ENCODE measurements at places on chromosomes 11 and 22.

DNA sequence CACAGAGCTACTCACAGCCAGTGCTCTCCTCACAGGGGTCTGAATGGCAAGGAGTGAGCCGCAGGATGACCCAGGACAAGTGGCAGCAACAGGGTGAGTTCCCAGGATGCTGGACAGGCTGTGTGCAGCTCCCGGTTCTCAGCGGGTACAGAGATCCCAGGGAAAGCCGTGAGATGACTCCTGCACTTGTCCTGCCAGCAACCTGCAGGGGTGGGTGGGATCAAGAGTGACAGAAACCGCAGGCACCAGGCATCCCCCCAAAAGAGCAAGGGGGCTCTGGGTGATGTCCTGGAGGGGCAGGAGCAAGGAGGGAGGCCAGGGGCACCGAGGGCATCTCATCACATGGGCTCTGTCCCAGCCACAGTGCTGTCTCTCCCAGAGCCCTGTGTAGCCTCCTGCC is 15.9 kb upstream of the PRODH start:
- DNase-seq, result no peak

DNA sequence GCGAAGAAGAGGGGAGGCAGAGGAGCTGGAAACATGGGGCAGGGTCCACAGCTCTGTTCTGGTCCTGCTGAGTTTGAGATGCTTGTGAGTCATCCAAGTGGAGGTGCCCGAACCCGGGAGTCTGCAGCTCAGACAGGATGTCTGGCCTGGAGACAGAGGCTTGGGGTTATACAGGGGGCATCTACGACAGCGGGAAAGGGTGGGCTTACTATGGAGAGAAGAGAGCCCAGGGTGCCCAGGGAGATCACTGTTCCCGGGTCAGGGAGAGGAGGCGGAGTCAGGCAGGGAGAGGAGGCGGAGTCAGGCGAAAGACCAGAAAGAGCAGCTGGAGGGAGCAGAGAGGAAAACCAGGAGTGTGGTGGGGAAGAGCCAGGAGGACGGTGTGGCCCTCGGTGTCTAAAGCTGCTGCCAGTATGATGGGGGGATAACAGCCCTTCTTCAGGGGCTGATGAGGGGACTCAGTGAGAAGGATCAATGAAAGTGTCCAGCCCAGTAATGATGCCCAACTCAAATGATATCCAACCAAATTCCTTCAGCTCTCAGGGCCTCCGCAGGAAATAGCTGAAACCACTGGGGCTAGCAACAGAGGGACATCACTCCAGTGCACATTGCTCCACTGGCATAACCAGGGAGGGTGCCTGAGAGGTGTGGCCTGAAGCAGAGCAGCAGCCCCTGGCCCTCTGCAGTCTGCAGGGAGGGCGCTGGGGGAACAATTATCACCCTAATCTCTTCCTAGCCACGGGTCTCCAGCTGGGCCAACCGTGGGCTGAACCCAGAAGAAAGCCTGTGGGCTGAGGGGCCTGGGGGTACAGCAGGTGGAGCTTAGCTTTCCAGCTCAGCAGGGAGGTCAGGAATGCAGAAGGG is 2.6 kb upstream of the LTBP3 start:
- DNase-seq, result peak; percentile 88

GRCh38 chr11:47983464-47984397 is 3.4 kb downstream of the PTPRJ start:
- peak; percentile 44 for DNase-seq

GRCh38 chr11:91698845-91699244 is 525.8 kb upstream of the FAT3 start:
- no peak for DNase-seq

- no peak for DNase-seq
Observed at GRCh38 chr22:47047321-47048122, 285.1 kb downstream of the TBC1D22A start.

DNA sequence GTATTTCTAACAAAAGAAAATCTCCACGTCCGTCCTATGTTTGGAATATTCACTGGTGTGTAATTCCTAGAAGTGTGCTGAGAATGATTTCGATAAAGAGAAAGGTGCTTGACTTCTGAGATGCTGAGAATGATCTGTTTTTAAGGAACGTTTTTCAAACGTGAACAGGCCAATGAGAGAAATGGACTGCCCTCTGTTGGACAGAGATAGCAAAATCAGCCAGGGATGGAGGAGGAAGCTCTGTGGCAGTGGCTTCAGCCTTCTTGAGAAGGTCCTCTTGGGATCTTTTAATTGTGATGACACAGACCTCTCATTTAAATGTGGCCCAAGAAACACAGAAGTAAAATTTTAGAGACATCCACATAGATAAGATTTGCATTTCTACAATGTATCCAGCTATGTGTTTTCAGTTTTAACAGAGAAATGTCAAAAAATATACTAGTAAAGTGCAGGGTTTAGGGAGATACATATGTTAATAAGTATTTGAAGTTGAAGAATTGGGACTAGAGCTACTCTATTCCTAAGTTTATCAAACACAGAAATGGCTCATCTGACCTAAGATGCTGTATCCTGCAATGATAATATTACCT is 84.0 kb upstream of the RCN1 start:
- DNase-seq, result peak; percentile 49

- DNase-seq, result no peak
Observed at GRCh38 chr11:8961401-8961800, 2.8 kb downstream of the TMEM9B start.

GRCh38 chr11:67352546-67353316 is 615 bp downstream of the POLD4 start:
- no peak for DNase-seq

DNA sequence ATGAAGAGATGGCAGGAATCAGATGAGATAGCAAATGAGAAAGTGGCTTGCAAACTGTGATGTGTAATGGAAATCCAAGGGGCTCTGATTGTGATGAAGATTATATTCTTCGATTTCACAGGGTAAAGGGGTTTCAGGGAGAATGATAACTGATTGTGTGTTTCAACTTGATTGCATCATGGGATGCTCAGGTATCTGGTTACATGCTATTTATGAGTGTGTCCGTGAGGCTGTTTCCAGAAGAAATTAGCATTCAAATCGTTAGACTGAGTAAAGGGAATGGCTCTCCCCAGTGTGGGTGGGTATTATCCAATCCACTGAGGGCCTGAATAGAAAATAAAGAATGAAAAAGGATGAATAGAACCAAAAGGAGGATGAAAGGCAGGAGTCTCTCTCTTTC is 278.7 kb upstream of the LARGE1 start:
- no peak for DNase-seq

GRCh38 chr11:108891143-108891542 is 226.3 kb downstream of the DDX10 start:
- no peak for DNase-seq

GRCh38 chr22:46638601-46639431 is 18.6 kb downstream of the GRAMD4 start:
- DNase-seq, result peak; percentile 16

DNA sequence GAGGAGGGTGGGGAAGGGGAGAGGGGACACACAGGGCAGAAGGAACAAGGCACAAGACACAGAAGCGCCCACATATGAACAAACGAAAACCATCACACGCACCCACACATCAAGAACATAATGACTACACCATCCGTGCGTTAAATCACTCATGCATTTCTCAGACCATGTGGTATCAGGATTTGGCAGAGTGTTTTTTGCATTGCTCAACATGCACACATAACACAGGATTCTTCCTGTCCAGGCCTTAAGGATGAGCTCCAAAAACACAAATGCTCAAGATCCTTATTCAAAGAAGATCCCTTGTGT is 309.5 kb downstream of the CADM1 start:
- DNase-seq, result peak; percentile 79

- no peak for DNase-seq
Observed at GRCh38 chr11:77143405-77144020, 15.5 kb downstream of the MYO7A start.

DNA sequence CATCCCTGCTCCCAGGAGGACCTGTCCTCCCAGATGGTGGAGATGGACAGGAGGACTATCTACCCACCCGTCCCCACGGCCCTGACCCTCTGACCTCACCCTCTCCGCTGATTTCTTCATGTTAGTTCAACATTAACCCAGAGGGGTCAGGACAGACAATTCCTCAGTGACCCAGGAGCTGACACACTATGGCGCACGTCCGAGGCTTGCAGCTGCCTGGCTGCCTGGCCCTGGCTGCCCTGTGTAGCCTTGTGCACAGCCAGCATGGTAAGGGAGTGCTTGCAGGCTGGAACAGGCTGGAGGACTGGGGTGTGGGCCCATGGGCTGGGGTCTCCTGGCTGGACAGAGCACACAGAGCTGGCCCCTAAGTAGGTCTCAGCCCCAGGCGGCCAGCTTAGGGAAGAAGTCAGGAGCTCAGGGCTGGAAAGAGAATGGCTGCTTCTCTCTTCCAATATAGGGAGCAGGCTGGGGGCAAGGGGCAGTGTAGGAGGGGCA is at the start of gene F2:
Gene F2, plus strand, starts transcription at position 166 of the 495 bp plus-strand sequence. Its CDS starts 23 bp downstream, at position 189.
- no peak for DNase-seq

- DNase-seq, result no peak
Observed at GRCh38 chr11:8183111-8183510, 14.3 kb upstream of the RIC3 start.

DNA sequence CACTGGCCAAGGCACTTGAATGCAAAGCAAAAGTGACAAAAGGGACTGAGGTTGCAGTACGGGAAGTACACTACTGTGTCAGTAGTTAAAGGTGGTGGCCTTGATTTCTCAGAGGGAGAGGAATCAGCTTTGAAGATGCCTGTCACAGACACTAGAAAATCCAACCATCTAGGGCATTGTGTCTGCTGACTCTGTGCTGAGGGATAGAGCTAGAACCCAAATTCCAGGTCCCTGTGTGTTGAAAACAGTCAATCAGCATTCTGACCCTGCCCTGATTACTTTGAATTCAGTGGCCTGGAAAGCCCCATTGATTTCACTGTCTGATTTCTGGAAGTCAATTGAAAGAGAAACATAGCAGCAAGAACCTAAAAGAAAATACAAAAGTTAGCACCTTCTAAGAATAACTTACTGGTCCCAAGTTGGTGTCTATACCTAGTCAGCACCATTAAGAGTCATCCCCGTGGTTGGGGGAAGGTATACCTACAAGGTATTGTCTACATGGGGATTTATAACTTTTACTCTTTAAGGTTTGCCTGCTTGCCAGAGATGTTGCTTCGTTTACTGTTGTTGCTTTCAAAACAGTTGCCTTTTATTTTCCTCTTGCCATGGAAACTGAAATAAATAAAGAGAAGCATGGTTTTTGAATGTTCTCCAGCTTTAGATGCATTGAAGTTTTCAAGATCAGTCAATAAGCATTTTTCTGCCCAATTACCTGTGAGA is 97.3 kb downstream of the PDHX start:
- DNase-seq, result peak; percentile 28

GRCh38 chr11:73233692-73234470 is 15.8 kb downstream of the P2RY2 start:
- DNase-seq, result no peak

GRCh38 chr11:123527947-123528346 is 97.9 kb downstream of the GRAMD1B start:
- no peak for DNase-seq

- DNase-seq, result no peak
Observed at GRCh38 chr11:106070606-106071005, 6.5 kb downstream of the KBTBD3 start.

DNA sequence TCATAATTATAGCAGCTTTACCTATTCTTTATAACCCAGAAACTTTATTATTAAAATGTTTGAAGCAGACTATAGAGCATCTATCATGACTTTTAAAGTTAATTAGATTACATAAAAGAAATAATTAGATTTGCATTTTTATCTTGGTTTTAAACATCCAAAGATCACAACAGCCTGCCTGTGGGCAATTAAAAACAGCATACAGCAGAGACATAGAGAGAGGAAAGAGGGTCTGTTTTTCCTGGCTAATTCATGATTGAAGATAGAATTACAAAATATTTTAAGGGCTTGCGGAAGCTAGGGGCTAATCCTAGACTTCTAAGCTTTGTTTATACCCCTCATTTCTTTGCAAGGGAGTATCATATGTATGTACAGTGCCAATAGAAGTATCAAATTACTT is 178.1 kb downstream of the SOX6 start:
- DNase-seq, result no peak

- DNase-seq, result no peak
Observed at GRCh38 chr11:119907122-119907851, 178.3 kb upstream of the NECTIN1 start.

DNA sequence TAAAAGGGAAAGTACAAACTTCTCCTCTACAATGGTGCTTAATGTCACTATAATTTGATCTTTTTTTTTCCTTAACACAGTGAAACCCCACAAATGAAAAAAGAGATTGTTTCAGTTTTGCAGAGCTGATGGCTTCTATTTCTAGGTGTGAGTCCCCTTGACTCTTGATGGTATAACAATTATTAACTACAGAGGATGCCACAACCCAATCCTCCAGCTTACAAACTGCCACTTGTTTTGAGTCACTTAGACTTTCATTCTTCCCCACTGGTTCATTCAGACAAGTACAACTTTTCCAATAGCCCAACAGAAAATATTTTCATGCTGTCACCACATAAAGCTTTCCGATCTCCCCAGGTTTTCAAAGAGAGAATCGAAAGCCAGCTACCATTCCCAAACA is 812.2 kb downstream of the LRRC4C start:
- no peak for DNase-seq

- no peak for DNase-seq
Observed at GRCh38 chr11:96317985-96318384, 25.0 kb downstream of the MAML2 start.

- no peak for DNase-seq
Observed at GRCh38 chr11:118217575-118217974, 7.2 kb downstream of the JAML start.

GRCh38 chr11:94283678-94284077 is 20.7 kb upstream of the IZUMO1R start:
- no peak for DNase-seq

DNA sequence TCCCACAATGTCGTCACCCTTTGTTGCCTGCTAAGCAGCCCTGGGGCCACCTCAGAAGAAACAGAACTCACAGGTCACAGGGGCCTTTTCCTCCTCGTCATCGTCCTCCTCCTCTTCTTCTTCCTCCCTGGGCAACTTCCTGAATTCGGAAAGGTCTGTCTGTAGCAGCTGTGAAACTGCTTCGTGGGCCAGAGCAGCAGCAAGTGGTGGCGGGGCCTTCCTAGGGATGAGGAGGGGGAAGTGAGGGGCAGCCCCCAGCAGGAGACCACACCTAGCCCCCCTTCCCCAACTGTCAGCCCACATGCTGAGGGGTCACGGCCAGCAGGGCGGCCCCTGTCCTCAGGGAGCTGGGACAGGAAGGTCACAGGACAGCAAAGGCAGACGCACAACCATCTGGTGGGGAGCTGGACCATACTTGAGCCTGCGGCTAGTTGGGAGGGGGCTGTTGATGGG is 13.2 kb downstream of the PPM1F start:
- DNase-seq, result no peak

GRCh38 chr11:113613619-113614018 is 92.5 kb downstream of the TMPRSS5 start:
- DNase-seq, result no peak

All from fibroblast of skin of right biceps (primary cell).